Breast epithelium (tissue), 4 donors: ENCODE measurements at places on chromosomes 16 and 17. TPM values are rescaled to one million over a fixed set of nuclear protein-coding genes. Genes with fewer than 3 reads are reported as not detected.

OR1A1 gene
- total RNA-seq = not detected

ARHGAP23 gene
- 21.1 TPM for total RNA-seq

- no peak for DNase-seq
These were observed 20.2 kb downstream of the CHCT1 start for GRCh38 chr17:60442271-60443173.

DNA sequence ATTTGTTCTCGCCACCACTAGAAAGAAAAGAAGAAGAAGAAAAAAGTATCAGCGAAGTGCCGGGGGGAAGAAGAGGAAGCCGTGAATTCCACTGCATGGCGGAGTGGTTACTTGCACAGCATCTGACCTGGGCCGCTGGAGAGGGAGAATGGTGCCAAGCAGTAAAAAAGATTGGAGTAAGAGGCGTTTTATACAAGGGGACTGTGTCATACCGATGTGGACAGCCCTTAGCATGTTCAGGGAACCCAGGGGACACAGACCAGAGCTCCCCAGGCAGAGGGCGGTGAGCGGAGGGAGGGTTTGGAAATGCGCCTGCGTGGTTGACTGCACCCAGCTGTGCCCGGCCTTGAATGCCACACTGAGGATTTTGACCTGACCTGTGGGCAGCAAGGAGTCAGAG lies 52.8 kb downstream of the PLXDC1 start:
- DNase-seq = no peak

GRCh38 chr16:19210968-19211367 lies 42.9 kb downstream of the SYT17 start:
- DNase-seq = no peak

GRCh38 chr16:12703935-12704334 lies 99.8 kb downstream of the CPPED1 start:
- no peak for DNase-seq

MSLN gene
- total RNA-seq = not detected

- no peak for DNase-seq
These were observed 50.1 kb upstream of the MYH10 start for GRCh38 chr17:8680466-8681169.

GRCh38 chr17:41848788-41849187 lies 11.2 kb downstream of the KLHL10 start:
- no peak for DNase-seq

DNA sequence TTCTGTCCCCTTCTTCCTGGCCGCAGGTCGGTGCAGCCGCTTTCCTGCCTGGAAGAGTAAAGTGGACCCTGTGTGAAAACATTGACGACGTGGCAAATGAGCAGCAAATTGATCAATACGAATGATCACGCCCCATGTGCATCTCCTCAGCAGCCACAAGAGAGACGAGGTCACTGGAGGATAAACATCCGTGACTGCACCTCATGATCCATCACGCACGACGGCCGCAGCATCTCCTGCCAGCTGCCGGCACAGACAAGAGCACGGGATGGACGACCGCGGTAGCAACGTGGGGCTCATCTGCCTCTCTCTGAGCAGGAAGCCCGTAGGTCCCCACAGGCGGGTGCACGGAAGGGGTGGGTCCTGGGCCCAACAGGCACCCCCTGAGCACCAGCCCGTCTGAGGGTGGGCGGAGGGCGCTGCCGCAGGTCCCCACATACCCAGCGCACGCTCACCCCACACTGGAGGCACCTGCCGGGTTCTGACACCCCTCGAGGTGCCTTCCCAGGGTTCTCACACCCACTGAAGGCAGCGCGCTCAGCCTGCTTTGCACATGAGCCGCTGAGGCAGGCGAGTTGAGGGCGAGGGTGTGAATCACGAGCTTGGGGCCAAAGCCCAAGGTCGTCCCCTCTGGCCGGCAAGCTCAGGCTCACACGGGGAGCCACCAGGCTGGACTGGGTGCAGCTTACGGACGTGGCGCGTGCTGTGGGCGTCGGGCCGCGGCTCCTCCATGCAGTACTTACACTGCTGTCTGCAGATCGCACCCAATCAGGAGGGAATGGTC lies 12.3 kb upstream of the CDH15 start:
- no peak for DNase-seq

DNA sequence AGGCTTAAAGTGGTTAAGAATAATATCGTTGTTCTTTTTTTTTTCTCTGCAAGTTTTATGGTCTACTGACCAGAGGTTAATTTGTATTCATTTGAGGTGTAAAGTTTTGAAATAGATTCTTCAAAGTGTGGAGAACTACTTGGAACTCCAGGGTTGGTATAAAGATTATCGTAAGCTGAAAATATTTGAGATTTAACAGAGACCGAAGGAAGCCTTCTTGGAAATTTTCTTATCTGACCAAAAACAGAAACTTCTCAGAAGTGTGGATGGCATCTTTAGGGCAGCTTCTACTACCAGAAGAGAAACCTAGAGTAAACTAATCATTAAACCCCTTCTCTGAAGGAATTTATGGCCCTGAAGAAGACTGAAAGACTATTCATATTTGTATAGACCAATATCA lies 206.8 kb upstream of the MON1B start:
- DNase-seq = no peak

OTOP3 gene
- not detected for total RNA-seq

GRCh38 chr17:66630828-66631472 lies 204.0 kb upstream of the CACNG5 start:
- DNase-seq = no peak

GRCh38 chr17:7550344-7550743 lies 1.5 kb downstream of the TNFSF12 start:
- DNase-seq = no peak

CCL1 gene
- not detected for total RNA-seq

DNA sequence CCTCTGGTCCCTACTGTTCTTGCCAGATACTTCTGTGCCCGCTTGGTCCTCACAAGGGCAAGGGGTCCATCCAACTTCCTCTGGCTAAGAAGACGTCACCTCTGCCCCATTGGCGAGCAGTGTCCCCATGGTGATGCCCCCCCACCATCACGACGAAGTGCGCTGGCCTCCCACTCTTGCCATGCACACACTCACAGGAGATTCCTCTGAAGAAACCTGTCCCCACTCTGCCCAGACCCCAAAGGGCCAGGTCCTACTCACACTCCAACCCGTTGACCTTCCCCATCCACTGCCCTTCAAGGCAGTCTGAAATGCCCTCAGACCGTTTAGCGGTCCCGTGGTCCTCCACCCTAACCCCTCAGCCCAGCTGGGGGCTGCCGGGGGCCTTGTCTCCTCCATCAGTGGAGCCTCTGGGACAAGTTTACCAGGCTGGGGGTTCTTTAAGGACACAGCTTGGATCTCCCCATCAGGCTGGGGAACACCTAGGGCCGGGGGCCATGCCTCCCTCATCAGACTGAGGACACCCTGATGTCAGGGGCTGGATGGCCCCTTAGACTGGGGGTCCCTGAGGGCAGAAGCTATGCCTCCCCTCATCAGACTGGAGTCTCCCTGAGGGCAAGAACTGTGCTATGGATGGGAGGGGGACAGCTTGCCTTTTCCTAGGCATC lies 6.5 kb downstream of the NXPH3 start:
- no peak for DNase-seq
